IPS DF 19.7 (cell line): ENCODE measurements at places on chromosomes 2 and 18.

- no peak for DNase-seq
Observed at GRCh38 chr2:69380072-69380917, 6.7 kb downstream of the GFPT1 start.

DNA sequence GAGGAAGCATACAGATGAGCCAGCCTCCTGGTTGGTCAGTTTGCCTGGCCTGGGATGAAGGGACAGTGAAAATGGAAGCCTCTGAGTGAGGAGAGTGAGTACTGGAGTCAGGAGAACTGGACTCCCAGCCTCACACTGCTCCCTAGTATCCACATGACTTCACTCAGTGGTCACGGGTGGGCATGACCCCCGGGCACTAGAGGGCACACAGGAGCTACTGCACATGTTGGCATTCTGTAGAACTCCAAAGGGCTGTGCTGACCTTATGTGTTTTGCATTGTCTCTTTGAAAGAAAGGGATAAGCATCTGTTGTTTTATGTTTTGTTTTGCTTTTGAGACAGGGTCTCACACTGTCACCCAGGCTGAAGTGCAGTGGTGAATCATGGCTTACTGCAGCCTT is 23.7 kb downstream of the NCAPH start:
- DNase-seq, result no peak

- no peak for DNase-seq
Observed at GRCh38 chr2:191010887-191011885, 2.8 kb downstream of the STAT1 start.

- DNase-seq, result no peak
Observed at GRCh38 chr18:12374401-12374800, 2.6 kb downstream of the AFG3L2 start.

GRCh38 chr2:65300761-65301711 is 73.4 kb downstream of the ACTR2 start:
- DNase-seq, result no peak

- no peak for DNase-seq
Observed at GRCh38 chr2:1869987-1870386, 125.7 kb upstream of the PXDN start.

DNA sequence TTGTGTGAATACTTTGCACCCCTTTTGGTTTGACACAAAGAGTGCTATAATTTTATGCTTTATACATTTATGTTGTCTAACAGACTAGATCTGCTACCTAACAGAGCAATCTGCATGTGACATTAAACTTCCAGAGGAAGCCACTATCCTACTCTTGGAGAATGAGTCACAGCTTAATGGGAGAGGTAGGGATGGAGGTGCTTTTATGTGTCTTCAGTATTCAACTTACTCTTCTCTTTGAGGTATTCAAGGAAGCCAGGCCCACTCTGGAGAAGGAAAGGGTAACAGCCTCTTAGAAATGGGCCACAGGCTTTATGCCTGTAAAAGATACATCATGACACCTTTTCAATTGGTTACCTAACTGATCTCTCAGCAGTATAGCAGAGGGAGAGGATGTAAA is 85.8 kb upstream of the NEUROD1 start:
- DNase-seq, result no peak

DNA sequence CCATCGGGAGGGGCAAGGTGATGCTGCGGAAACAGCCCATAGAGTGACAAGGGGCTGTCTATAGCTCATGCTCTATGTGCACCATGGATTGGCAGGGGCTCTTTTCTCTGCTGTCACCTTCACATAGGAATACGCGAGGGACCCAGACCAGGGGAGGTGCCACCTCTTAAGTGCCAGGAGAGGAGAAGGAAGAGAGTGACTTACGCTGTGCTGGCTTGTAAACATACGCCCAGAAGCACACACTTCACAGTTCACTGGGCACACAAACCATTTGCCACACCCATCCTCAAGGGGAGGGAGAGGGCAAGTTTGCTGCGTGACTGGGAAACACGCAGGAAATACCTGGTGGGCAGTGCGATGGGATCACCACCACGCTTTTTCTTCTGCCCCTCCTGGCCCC is 65.1 kb upstream of the GPR45 start:
- DNase-seq, result no peak

GRCh38 chr2:95055262-95055661 is 29.8 kb downstream of the MAL start:
- DNase-seq, result no peak

DNA sequence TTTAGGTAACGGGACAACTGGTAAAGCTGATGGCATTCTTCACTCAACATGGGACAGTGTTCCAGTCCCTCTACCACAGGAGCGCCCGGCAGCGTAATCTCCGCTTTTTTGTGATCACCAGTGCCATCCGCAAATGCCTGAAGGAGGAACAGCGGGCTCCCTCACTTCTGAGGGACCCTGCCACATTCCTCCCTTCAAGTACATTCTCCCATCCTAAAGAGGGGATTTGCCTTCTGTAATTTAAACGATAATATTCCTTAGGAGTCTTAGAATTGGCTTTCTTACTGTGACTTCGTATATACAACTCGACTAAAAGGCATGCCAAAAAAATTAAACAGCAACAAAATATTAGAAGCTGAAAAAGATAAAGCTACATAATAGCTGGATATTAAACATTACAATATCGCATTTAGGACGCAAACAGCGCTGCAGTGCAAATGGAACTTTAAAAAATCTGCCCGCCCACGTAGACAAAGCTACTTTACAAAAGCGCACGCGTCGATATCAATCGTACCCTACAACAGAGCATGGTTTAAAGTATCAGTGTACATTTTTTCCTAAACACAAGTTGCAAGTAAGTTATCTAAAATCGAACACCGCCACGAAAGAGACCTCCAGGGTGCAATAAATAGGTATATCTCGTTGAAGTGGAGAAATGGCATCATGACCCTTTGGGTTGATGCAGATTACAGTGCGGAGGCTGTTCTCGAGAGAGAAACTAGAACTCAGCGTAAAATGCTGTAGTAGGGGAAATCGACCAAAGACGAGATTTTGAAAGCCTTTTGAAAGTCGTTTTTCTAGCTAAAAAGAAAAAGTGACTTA is 2.3 kb upstream of the VSNL1 start:
- no peak for DNase-seq

DNA sequence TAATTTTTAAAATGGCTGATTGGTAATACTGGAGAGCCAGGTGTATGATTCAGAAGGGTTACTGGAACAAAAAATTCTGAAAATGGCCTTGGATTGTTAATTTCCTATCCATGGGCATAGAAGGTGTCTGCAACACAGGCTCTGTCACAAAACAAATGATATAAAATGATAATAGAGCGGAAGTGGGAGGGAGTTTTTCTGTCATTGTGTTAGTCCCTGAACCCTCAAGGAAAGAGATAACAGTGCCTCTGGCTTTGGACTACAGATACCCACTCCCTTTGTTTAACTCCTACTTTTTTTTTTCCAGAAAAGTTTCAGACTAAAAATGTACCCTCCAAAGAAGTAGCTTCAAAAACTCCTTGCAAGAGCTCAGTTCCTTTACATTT is 28.0 kb upstream of the YES1 start:
- no peak for DNase-seq

DNA sequence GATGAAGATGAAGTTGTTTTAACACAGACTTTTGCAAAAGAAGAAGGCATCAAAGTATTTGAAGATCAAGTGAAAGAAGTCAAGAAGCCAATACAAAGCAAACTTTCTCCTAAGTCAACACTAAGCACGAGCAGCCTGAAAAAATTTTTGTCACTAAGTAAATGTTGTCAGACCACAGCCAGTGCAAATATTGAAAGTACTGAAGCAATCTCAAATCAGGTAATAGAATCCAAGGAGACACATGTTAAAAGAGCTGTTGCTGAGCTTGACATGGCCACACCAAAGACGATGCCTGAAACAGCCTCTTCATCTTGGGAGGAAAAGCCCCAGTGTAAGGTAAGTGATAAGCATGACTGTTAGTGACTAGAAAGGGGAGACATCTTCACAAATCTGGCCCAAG is 75.1 kb downstream of the FSIP2 start:
- DNase-seq, result no peak

GRCh38 chr18:13445241-13445897 is 226.8 kb downstream of the LDLRAD4 start:
- DNase-seq, result no peak

GRCh38 chr2:222693837-222694236 is 22.4 kb downstream of the MOGAT1 start:
- no peak for DNase-seq

- DNase-seq, result no peak
Observed at GRCh38 chr2:29518010-29518409, 402.8 kb downstream of the CLIP4 start.

DNA sequence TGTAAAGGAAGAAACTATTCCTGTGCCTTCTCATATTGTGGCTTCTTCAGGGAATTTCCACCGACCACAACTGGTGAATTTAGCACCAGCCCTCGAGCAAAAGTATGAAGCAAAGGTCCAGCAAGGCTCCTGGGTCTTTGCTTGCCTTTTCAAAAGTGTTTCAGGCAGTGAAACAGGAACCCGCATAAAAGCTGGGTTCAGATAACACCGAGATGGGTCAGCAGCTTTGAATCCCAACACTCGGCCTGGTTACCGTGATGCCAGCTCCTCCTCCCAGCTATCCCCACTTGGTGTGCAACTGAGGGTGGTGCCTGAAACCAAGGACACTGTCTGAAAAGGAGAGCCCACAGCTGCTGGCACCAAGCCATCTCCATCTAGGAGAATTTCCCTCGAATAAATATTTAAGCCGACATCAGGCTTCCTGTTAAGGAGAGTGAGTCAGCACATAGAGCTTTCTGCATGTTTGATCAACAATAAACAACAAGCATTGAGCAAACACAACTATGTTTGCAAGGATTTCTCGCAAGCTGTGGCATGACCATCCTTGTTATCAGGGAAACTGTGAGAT is 69.5 kb downstream of the ANTXR1 start:
- DNase-seq, result no peak
